ENCODE measurements at places on chromosomes 13 and 19.

DNA sequence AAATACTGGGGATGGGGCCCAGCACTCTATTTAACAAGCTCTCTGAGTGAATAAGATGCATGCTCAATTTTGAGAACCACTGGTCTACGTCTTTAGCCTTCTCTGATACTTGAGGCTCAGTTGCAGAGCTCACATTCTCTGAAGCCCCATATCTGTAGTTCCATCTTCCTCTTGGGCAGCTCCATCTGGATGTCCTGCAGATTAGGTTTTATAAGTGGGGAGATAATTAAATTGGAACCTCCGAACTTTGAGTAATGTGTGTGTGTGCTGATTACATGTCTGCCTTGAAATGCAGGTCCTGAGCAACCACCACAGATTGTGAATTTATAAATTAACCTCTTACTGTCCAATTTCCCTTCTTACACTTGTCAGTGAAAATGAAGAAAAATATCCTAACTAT, 7.2 kb upstream of the RASL11A start:
- DNase-seq: no peak

- no peak for DNase-seq
These were observed 84.5 kb downstream of the MBNL2 start for GRCh38 chr13:97306645-97307044.

DNA sequence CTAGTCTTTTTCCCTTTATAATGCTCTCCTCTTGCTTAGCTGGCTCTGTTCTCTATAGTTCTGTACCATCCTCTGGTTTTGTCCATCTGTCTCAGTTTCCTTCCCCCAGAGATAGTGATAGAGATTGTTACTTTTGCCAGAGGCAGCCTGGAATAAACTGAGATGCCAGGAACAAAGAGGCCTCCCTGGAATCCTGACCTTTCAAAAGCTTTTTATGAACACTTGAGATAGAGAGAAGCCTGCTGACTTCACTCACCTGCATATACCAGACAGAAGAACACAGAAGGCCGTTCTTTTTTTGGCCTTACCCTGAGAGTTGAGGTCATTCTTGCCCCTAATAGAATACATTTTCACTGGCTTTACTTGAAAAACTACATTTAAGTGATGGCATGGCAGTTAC, 150.2 kb downstream of the LHFPL6 start:
- no peak for DNase-seq

GRCh38 chr13:94950303-94950702, 238.0 kb upstream of the SOX21 start:
- DNase-seq: no peak

- peak; percentile 43 for DNase-seq
These were observed 59.9 kb downstream of the LIG4 start for GRCh38 chr13:108155185-108156106.

DNA sequence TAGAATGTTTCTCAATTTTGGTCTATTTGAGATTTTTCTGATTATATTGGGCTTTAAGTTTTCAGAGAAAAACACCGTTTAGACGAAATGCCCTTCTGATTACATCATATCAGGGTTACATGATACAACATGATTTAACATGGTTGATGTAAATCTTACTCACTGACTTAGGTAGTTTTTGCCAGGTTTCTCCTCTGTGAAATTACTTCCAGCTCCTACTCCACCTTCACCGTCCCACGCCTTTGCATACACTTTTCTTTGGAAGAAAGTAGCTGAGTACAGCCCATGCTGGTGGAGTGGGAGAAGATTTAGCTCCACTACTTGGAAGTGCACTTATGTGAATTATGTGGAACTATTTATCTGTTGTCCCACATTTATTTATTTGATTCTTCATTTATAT, 433.2 kb upstream of the KLHL1 start:
- no peak for DNase-seq

DNA sequence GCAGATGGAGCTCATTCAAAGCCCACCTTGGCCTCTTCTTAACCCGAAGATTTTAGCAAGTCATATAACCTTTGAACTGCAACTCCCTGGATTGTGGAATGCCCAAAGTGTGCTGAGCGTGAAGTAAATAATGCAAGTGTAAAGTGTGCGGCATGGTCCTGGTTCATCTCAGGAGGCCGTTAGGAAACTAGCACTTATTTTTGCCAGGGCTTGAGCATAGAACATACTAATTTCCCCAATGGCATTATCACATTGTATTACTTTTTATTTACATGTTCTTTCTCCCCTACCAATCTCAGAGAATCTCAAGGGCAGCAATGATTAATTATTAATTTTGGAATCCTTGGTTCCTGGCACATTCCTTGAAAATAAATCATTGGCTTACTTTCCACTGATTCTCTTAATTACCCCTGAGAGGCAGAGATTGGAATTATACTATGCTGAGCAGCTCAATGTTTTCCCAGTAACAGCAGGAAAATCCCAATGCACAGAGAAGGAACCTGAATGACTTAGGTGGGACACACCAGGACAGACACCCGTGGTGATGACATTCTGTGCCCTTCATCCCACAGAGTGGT, 128.8 kb upstream of the GJB6 start:
- DNase-seq: no peak

GRCh38 chr13:71867131-71867814, at the start of gene DACH1:
TSS of gene DACH1 (minus strand) at chr13:71867204.
- DNase-seq: peak; percentile 37

DNA sequence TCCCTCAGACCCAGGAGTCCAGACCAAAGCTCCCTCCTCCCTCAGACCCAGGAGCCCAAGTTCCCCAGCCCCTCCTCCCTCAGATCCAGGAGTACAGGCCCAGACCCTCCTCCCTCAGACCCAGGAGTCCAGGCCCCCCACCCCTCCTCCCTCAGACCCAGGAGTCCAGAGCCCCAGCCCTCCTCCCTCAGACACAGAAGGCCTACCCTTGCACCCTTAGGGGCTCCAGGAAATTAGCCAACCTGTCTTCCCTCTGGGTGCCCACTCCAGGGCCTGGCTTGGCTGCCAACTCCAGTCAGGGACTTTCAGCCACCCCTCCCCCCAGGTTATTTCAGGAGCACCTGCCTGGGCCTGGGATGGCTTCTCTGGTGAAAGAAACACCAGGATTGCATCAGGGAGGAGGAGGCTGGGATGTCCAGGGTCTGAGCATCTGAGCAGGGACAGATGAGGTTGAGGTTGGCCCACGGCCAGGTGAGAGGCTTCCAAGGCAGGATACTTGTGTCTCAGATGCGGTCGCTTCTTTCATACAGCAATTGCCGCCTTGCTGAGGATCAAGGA, at the start of gene FGF21:
Gene FGF21 (plus strand): TSS at position 441 of the 558 bp plus-strand sequence. CDS start 713 bp downstream, outside the sequence.
- DNase-seq: no peak

- DNase-seq: no peak
These were observed 2.1 kb downstream of the ZNF91 start for GRCh38 chr19:23393121-23393520.

GRCh38 chr19:30696514-30696913, 324.3 kb downstream of the ZNF536 start:
- DNase-seq: no peak

GRCh38 chr19:5232798-5233505, 107.7 kb downstream of the PTPRS start:
- DNase-seq: no peak

GRCh38 chr19:3683405-3684053, 16.7 kb downstream of the PIP5K1C start:
- no peak for DNase-seq

DNA sequence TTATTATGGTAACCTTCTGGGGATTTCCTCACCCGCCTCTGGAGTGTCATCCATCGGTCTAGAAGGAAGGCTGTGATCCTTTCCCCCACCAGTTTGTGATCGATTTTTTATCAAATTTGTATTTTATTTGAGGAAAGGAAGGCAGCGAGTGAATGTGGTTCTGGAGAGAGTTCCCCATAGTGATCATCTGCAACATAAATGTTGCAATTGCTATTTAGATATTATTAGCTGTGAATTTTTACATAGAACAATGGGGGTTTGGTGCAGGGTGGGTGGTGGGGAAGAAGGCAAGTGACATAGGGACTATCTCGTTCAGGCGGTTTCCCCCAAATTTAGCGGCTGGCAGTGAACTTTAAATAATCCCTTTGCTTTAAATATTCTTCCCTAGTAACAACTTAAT, 1.2 kb downstream of the CDK8 start:
- no peak for DNase-seq

- no peak for DNase-seq
These were observed 6.1 kb downstream of the SBNO2 start for GRCh38 chr19:1167687-1168571.

DNA sequence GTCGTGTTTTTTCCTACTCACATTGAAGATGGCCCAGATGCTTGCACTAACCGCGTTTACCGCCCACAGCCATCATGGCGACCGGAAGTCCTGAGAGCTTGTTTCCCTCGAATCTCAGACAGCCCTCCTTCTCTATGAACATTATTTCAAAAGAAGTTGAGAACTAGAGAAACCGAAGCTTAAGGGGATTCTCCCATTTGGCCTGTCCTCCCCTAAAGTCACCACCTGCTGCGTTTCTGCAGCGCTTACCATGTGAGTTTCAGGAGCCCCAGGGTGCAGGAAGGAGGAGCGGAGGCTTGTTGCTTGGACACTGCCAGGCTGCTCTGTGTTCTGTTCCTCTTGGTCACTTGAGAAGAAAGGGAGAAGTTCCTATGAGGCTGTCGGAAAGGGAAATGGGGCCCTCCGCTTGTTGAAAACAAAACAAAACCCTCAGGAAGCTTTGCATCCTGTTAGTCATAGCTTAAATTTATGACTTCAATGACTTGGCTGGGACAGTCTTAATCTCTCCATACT, 6.2 kb downstream of the CARD8 start:
- DNase-seq: peak; percentile 71

DNA sequence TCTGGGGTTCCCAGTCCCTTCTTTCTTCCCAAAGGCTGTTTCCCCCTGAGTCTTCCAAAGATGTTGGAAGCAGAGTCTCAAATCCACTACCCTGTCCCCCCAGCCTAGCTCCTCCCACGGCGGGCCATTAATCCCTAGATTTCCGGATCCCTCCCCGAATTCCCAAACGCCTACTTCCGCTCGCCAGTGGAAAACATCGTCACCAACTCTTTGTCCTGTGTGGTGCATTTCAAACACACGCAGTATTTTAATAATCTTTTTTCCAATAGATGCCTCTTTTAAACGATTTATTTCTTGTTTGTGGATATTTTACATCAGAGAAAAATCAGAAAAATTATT, 610 bp downstream of the ZNF791 start:
- DNase-seq: peak; percentile 6

DNA sequence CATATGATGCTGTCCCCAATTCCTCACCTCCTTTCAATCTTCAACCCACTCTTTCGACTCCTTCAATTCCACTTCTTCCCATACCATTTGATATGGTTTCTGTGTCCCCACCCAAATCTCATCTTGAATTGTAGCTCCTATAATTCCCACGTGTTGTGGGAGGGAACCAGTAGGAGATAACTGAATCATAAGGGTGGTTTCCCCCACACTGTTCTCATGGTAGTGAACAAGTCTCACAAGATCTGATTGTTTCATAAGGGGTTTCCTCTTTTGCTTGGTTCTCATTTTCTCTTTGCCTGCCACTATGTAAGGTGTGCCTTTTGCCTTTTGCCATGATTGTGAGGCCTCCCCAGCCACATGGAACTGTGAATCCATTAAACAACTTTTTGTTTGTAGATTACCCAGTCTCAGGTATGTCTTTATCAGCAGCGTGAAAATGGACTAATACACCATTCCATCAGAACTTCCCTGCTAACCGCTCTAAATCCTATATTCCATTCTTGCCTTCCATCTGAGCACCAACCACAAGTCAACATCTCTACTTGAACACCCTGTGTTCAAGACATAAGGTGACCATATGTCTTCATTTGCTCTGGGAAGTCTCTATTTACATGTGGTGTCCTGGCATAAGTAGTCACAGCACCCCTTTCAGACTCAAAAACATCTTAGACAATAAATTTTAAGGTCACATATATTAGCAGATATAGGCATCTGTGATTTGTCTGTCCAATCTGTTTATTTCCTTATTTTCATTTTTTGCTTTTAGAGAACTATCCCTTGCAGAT, 122.9 kb downstream of the TSHZ3 start:
- no peak for DNase-seq

DNA sequence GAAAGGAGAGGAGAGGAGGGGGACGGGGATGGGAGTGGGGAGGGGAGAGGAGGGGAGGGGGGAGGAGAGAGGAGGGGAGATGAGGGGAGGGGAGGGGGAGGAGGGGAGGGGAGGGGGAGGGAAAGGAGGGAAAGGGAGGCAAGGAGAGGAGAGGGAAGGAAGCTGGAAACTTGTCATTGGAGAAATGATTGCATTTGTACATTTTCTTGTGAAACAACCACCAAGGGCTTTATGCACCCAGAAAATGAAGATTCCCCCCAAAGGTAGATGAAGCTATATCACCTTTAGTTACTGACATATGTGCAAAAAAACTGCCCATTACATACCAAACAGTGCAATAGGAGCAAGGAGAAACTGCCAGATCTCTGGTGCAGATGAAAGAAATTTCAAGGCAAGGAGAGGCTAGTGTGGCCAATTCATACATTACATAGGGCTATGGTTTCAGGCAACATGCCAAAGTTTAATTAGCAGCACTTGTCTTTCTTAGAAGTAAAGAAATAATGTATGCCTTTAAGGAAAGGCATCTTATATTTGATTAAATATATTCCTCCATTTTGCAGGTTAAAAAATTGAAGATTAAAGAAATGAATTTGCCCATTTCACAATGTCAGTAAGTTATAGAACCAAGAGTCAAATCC, 49.5 kb upstream of the STK24 start:
- no peak for DNase-seq

DNA sequence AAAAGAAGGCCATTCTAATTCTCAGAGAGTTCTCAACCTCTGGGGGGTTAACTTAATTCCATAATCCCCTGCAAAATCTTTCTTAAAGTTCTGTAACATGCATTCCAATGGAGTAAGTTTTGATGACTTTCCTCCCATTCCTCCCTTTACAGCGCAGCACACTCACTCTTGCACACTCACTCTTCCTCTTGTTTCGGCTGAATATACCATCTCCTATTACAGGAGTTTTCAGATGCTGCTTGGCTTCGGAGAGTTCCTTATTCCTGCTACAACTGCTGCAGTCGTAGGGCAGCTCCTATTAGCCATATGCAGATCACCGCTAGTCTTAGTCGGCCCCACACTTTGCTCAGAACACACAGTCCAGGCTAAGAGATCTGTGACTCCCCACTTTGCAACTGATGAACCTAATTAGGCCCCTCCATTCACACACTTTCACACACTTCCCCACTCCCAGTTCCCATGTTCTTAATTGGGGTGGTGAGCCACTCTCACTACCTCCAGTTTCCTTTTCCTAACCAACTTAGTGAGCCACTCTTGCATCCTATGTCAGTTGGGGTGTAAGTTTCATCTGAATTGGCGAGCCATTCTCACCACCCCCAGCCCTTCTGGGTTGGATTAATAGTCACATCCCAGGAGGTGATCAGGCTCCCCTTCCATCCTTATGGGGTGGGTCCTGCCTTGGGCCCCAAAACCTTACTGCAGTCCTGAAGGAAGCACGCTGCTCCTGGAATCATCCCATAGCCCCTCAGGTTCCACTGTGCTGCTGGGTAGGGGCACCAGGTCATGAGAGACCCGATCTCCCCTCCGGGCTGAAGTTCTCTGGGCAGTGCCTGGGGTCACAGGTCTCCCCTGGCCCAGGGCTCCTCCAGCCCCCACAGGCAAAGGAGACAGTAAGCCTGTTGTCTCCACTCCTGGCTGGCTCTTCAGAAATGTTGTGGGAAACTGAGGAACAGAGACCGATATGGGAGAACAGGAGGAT, 53.9 kb downstream of the OR10H4 start:
- no peak for DNase-seq

- DNase-seq: no peak
These were observed 300.8 kb downstream of the EFNB2 start for GRCh38 chr13:106234636-106235035.
